Stimulated activated memory B cell treated with anti-CD40 and anti-IgM and Interleukin-4, amounts not matched to agents 10 μg/mL and 1 μg/mL and 100 μg/mL, for 72 hours (primary cell): ENCODE measurements at places on chromosomes 3 and 15.
A peak's percentile ranks its signal among the peaks of the same experiment; 100 is the strongest.

DNA sequence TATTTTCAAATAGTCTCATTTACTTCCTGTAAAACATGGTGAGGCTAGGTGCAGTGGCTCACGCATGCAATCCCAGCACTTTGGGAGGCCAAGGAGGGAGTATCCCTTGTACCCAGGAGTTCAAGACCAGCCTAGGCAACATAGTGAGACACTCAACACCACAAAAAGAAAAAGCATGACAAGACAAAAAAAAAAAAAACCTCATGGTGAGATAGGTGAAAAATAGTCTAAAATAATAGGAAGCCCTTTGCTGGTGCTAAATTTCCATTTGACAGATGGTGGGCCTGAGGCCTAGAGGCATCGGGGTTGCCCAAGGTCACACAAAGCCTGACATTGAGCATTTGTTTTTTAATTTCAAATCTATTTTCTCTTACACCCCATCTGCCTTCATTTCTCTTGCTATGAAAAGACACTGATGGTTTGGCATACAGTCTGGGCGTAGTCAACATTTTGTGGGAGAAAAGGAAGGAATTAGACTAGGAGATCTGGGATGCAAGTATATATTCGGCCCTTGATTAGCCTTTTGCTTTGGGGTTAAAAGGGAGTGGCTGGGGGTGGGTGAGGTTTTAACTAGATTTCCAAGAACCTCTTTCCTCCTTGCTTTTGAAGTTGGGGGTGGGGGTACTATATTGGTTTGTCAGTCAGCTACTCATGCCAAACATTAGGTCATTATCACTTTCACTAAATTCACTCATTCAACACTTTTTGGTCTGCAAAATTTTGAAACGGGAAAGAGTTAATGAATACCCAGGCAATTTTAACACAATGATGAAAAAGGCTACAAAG, 11.3 kb downstream of the RAB8B start:
- ATAC-seq = no peak

- no peak for ATAC-seq
Observed at GRCh38 chr15:28956491-28956890, 70.7 kb downstream of the APBA2 start.

- ATAC-seq = no peak
Observed at GRCh38 chr3:197256836-197257444, 41.5 kb downstream of the DLG1 start.

DNA sequence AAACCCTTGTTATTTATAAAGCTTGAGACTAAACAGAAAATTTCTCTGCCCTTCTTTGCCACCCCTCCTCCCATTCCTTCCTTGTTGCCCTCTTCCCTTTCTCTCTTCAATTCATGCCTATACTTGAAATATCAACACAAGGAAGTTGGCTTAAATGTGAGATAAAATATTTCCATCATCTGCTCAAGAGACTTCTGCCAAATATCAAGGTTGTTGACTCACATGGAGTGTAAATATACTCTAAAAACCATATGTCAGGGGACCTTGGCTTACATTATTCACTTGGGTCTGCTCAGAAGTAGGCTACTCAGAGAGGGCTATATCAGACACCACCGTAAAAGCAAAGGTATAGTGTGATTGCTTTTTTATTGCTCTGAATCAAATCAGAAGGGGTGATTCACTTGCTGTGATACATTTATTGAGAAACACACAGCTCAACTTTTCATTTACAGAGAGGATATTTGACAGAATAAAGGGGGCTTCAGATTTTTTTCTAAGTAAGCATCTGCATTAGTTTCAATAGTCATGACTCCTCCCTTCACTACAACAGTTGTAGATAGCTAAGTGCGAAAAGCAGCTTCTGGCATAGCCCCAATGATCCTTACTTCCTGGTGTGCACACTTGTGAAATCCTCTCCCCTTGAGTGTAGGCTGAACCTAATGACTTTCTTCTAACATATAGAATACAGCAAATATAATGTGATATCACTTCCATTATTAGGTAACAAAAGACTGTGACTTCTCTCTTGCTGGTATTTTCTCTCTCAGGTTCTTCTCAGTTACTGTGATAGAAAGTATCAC, 386.2 kb downstream of the EFHB start:
- ATAC-seq = no peak

GRCh38 chr3:11769704-11770476, 76.8 kb downstream of the TAMM41 start:
- peak; percentile 11 for ATAC-seq

GRCh38 chr3:147191795-147192385, 214.5 kb downstream of the ZIC4 start:
- ATAC-seq = no peak

DNA sequence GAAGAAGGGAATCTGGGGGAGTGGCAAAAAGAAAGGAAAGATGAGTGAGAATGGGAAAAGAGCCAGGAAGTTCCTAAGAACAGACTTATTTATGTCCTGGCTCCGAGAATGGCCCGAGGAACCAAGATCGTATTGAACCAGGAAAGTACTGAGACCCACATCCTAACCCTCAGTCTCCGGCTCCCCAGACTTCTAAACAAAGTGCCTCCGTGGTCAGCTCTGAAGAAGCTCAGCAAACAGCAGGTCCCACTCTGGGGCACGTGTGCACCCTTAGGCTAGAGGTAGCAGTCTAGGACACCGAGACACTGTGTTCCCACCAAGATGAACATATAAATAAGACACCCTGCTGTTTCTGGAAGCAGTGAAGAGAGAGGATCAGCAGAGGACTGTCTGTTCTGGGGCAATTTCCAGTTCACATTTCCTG, 307.4 kb downstream of the NTRK3 start:
- ATAC-seq = no peak

DNA sequence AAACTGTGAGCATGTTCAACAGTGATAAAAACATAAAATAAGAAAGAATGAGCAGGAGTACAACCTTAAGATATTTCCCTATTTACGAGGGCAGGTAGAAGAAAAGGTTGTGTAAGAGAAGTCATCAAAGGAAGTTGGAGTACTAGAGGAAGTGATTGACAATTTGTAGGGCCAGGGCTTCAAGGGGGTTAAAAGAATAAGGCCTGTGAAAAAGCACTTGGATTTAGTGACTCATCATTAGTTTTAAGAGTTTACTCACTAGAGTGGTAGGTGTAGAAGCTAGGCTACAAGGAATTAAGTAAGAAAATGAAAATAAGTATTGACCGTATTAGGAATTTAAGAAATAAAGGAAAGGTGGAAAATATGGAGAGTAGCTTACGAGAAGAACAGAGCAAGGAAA, 23.6 kb downstream of the KCNMB3 start:
- ATAC-seq = no peak

- ATAC-seq = no peak
Observed at GRCh38 chr15:67998599-67999133, 55.4 kb upstream of the PIAS1 start.

GRCh38 chr3:51836606-51837005, 24.8 kb upstream of the IQCF2 start:
- ATAC-seq = no peak

GRCh38 chr3:62364191-62364590, 9.2 kb downstream of the FEZF2 start:
- no peak for ATAC-seq

DNA sequence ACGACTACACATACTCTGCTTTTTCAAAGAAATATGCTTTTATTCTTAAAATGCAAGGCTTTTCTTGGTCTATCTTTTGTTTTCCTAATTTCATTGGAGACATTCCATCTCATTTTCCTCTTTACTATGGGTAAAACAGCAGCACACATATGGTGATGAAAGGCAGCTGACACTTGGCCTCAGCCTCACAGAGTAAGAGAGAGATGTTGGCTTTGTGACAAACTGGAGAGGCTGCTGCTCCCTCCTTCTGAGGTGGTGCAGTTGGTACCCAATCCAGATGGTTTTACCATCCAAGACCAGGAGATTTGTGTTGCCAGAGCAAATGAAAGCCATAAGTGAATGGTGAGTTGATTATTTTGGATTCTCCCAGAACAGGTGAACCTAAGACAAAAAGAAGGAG, 13.2 kb upstream of the SLC2A2 start:
- no peak for ATAC-seq

GRCh38 chr3:172354931-172355499, 93.2 kb downstream of the GHSR start:
- ATAC-seq = no peak

- no peak for ATAC-seq
Observed at GRCh38 chr3:96863129-96863740, 48.8 kb downstream of the EPHA6 start.

- ATAC-seq = no peak
Observed at GRCh38 chr3:172253200-172253599, 195.1 kb downstream of the GHSR start.

GRCh38 chr3:988785-989184, 104.0 kb upstream of the CNTN6 start:
- ATAC-seq = no peak

GRCh38 chr3:108388136-108389132, 92.1 kb downstream of the HHLA2 start:
- peak; percentile 85 for ATAC-seq

- ATAC-seq = no peak
Observed at GRCh38 chr3:26091096-26091495, 301.2 kb downstream of the OXSM start.
